ENCODE measurements at places on chromosomes 6 and 20. TPM values are rescaled to one million over a fixed set of nuclear protein-coding genes. Genes with fewer than 3 reads are reported as not detected.

- no peak for DNase-seq
Measured at GRCh38 chr6:32147401-32148132, 4.2 kb downstream of the PRRT1 start.

DNA sequence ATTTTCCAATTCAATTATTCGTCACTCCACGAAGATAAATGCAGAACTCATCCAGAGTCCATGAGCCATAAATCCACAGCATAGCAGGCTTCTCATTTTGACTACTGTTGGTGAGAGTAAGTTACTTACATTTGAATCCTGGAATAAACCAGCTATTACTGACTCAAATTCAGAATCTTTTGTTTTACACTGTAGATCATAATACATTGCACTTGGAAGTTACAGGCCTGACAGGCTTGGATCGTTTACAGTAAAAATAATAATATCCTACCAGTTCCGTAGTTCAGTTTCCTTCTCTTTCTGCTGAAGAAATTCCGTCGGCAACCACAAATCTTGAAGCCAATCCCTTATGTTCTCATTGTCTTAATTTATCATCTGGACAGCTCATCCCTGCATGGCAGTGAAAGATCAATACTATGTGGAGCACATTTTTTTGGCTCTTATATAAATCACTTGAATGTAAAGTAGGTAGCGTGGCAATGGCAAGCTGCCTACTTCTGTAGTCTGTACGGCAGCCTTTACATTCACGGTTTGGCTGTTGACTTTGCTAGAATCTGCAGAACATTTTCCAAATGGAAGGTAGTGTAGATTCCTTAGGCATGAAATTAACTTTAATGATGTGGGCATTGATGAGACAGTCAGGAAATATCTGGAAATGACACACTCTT is 142.9 kb downstream of the WDR27 start:
- DNase-seq = no peak

GRCh38 chr20:3828798-3829197 is 8.5 kb downstream of the AP5S1 start:
- DNase-seq = no peak

GRCh38 chr6:131372535-131372934 is 200.5 kb upstream of the ARG1 start:
- DNase-seq = no peak

DNA sequence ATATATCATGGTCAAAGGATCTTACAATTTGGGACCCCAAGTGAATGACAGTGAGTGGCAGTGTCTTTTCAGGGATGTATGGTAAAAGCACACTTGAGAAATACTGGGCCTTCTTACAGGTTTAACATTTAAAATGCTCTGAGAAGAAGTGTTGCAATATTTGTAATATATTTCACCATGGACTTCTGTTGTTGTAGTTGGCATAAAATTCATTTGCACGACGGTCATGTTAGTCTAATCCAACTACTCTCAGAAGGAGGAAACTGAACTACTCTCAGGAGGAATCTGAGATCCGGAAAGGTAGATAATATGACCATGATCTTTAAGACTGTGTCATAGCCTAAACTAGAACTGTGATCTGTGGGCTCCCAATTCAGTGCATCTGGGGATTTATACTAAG is 700.1 kb downstream of the HDGFL1 start:
- no peak for DNase-seq

CALHM5 gene
- polyA plus RNA-seq = 1.7 TPM

PPP1R16B gene
- 8.0 TPM for polyA plus RNA-seq

DNA sequence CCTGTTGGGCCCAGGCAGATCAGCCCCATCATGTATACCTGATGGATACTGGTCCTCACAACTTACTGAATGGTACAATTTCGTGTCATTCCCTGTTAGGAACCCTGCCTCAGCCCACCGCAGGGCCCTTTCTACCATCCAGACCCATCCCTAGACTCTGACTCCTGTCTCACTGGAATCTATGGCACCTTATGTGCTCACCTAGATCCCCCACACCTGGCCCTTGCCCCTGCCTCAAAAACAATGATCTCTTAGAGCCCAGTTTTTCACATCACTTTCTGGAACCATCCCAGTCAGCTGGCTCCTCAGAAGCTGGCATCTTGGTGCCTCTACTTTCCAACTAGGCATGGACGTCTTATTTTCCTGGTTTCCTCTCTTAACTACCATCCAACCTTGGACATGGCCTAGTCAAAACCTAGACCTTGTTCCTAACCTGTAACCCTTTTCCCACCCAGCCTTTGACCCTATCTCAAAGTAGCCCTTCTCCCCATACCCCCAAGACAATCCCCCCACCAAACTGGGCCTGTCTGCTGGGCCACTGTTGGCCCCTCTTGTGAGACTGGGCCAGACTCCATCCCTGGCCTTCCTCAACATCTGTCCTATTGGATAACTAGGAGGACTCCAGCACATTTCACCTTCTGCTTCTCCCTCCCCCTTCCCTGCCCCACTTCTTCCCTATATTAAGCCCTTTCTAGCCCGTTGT is 981 bp downstream of the HM13 start:
- DNase-seq = no peak

C6orf163 gene
- polyA plus RNA-seq = 0.47 TPM

GRCh38 chr20:6704132-6704861 is 63.2 kb upstream of the BMP2 start:
- no peak for DNase-seq

GRCh38 chr6:111119571-111120329 is 32.4 kb downstream of the SLC16A10 start:
- DNase-seq = no peak

GRCh38 chr20:36926653-36927200 is 24.8 kb downstream of the SAMHD1 start:
- DNase-seq = no peak

DNA sequence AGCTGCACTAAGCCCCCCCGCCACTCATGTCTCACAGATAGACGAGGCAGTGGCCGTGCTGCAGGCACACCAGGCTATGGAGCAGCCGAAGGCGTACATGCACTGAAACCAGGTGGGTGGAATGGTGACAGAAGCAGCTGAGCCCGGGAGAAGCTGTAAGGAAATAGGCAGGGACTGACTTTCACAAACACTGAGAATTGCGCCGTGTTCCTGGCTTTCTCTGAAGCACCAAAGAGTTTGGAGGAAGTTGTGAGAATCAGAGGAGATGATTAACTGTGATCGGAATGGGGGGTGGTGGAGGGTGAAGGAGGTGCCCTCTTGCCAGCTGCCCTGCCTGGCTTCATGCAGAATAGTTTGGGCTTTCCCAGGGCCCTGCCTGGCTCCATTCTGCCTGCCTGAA is 21.6 kb downstream of the TOMM34 start:
- DNase-seq = no peak

- no peak for DNase-seq
Measured at GRCh38 chr20:58260006-58260405, 31.6 kb upstream of the ANKRD60 start.

DNA sequence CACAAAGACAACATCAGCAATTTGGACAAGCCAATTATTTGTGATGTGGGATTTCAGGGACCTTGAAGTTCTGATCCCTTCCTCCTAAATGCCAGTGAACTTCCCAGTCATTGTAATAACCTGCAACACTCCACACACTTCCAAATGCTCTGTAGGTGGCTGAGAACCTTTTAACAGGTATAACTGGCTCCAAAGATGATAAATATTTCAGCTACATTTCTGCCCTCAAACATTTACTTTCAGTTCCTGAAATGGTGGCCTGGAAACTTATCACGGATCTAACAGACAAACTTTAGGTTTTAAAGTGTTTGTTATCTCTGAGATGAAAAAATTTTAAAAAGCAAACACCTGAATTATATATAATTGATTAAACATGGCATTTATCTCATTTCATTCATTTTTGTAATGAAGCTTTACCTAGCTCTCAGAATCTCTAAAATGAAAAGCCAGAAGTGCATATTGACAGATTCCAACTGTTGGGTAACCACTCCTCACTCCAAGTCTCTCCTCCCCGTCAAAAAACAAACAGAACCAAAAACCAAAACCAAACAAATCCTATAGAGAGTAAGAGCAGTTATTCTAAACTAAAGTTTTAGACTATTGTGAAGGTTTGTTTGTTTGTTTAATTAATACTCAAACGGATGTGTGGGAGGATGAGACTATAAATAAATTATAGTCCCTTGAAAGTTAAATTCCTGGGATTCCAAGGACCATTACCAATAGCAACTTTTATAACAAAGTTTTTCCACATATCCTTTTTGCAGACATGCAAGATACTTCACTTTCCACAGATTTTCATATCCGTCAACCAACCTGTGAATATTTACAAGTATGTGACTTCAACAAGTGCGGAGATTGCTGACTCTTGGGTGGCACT is 12.4 kb upstream of the KIAA0408 start:
- DNase-seq = no peak

DNA sequence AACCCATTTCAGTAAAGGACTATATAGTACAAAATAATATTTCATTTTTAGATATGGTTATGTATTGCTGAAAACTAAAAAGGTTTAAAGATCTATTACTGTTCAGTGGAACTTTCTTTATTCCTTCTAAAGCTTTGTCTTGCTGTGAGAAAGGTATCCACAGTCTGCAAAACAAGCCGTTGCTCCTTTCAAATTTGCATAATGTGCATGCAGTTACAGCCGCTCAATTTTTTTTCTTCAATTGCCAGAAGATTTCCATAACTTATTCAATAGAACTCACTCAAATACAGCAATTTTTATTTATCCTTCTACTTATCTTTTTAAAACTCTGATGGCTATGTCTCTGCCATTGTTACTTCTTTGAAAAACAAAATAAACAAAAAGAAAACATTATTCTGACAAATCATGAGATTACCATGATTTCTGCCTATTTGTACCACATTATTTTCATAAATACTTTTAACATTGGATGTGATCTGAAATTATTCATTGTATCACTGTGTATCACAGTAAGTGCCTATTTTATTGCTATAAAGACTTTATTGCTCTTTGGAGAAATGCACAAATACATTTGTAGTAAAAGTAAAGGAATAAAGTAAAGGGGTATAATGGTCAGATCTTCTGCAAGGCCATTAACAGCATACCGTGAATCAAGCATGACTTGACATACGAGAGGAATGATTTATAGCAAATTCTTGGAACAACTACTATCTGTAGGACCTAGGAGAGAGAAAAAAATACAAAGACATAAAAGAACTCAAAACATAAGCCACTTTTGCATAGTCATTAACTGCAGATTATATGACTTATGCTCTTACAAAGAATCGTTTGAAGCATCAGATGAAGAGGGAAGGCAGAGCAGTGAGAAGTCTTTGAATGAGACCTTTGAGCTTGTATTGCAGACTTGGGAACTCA is 29.6 kb upstream of the HBS1L start:
- no peak for DNase-seq

GPSM3 gene
- polyA plus RNA-seq = 12.8 TPM

DNA sequence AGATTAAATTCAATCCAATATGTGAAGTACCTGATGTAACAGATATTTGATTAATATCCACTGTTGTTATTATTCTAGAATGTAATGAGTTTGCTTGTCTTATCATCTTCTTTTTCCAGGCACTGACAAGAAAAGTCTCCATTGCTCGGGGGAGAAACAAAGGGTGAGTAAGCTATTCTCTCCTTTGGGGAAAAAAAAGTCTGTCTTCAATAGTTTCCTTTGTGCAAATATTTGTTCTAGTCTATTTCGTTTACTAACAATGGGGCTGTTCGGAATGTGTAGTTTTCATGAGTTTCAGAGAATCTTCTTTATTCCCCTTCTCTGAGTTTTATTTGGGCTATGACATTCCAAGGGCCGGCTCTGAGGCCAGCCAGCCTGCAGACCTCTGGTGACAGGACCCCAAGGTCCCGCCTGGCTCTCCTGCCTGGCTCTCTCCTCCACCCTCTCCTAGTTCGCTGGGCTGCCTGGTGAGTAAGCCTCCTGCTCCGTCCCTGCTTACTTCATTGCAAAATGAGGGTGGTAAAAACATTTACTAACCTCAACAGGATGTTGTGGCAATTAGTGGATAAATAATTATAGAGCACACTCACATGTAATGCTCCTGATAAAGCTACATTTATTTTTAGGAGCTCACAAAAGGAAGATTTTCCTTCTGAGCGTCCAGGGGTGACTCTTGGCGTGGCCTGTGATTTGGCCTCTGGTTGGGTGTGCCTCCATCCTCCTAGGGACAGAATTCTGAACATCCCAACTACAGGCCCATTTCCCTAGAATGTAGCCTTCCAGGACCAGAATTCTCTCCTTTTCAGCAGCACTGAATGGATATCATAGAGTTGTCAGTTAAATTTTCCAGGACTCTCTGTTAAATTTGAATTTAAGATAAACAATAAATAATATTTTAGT is 43.1 kb upstream of the SNX9 start:
- DNase-seq = no peak

DNA sequence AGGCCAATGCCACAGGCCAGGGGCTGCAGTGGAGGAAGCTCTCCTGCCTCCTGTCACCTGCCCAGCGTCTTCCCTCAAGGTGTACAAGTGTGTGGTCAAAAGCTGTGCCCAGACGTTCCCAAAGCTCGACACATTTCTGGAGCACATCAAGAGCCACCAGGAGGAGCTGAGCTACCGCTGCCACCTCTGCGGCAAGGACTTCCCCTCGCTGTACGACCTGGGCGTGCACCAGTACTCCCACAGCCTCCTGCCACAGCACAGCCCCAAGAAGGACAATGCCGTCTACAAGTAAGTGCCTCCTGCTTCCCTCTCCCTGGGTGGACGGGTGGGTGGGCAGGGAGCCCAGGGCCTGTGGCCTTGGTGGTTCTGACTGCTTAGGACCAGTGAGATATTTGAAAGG is 38.2 kb downstream of the ZNF341 start:
- DNase-seq = no peak

DNA sequence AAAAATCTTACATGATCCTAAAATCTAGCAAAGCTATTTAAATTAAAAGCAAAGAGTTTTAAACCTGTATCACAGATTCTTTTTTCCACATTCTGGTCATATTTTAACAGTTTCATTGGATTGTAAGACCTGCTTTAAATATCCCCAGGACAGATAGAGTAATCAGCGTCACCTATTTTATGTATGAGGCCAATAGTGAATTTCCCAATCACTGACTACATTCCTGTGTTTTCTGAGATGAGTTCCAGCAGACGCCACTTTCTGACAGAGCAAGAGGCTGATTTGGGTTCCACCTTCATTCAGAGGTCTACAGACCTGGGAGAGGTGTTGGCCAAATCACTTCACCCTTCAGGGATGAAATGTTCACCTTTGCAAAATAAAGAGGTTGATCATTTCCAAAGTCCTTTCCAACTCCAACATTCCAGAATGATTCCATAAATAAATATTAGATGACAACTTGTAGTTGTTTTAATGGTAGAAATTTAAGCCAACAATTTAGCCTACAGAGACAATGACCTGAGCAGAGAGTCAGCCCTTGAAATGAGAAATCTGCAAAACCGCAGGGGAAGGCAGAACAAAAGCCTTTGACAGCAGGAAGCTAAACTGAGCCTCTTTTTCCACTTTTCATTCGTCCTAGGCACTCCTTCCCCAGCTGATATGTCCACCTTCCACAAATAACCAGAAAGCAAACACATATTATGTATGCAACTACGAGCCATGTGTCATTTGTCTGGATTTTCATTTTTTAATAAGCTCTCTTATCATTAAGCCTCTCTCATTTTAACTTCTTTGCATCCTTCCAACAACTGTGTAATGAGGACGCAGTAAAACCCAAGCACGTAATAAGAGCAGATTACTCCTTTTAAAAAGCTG is 105.2 kb downstream of the TFAP2A start:
- DNase-seq = no peak

GRCh38 chr6:113353392-113353791 is 503.8 kb upstream of the MARCKS start:
- no peak for DNase-seq

RPS6KA2 gene
- polyA plus RNA-seq = 67.0 TPM

Measured in urinary bladder (tissue), 4 donors.